Neural crest cell (in vitro differentiated cells): ENCODE measurements at places on chromosomes 12 and 14.

DNA sequence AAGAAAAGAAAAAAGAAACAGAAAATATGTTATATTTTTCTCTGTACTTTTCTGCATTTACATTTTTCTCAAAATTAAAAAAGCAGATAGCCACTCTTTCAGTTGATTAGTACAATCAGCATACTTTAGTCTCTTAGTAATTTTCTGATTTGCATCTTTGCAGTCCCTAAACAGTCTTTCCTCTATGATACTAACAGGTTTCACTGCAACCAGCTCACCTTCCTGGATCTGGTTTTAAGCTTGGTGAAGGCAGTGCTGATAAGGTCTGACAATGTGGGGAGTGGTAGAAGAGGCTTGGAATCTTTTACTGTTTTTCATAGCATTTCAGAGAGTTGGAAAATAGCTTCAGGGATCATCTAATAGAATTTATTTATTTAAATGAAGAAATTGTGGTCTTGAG lies 457.6 kb downstream of the ZFP36L1 start:
- no peak for DNase-seq

GRCh38 chr12:100295764-100296555 lies 29.0 kb downstream of the SCYL2 start:
- DNase-seq = no peak

- DNase-seq = no peak
These were observed 58.5 kb upstream of the RMST start for GRCh38 chr12:97404093-97404492.

DNA sequence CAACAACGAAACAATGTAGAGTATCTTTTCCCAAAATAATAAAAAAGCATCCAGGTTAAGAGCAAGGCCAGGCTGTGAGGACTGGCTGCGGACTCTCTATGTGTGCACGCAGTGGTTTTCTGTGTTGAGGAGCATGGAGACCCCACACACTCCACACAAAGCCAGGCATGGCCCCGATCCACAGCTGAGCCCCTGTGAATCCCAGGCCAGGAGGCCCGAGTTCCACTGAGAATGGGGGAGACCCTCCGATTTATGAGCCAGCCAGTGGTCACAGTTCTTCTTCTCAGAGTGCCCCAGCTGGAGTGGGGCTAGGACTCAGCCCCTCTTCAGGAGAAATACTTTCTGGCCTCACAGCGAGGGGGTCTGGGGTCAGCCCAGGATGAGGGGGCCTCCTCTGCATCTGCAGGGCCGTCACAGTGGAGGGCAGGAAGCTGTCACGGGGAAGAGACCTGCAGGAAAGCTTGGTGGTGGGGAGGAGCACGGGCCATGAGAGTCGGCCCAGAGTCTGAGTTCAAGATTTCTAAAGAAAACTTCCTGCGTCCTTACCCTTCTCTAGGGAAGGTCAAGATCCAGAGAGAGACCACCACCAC lies 20.1 kb downstream of the NCKAP5L start:
- DNase-seq = no peak

DNA sequence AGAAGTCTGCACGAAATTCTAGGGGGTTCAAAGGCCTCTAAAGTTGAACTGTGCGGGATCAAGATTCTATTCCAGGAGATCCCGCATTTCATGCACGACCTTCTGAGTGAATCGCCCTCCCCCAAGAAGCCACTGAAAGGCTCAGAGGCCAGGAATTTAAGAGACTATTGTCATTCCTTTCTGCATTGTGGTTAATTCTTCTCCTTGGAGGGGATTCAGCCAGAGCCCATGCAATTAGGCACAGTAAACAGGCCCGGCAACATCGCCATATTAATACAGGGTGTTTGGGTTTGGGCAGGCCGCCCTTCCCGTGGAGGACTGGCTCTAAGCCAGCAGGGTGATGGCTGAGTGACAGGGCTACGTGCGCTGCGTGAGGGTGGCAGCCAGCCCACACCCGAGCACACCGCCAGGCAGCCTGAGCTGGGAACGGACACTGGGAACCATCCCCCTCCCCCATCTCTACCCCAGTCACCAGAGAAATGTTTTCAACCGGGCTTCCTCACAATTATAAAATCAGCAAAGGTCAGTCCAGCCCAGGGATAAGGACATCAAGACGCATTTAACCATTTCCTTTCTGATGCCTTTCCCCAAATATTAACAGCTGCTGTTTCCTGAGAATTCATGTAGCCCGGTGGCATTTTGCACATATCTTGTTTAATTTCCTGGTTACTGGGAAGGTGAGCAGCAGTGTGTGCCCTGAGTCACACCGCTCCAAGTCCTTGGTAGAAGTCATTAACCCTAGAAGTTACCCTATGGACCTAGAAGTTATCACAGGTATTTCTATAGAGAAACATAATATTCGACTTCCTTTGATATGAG lies 12.5 kb downstream of the EGLN3 start:
- peak; percentile 14 for DNase-seq

DNA sequence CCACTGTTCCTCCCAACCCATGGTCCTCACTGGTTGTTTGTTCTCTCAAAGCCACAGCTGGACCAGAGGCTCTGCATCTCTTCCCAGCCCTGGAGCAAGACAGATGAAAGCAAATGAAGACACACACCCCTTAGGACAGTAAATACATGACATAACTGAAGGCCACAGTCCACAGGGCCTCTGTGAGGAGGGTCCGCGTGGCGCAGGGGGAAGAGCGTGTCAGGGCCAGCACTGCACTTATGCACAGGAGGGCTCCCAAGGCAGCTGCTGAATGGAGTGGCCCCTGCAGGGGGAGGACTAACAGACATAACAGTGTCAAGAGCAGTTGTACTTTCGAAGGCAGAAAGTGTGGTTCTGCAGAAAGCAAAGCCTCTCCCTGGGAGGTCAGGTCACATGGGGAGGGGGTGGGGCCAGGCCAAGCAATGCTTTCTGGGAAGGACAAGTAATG lies 79.9 kb downstream of the CHGA start:
- DNase-seq = no peak

- DNase-seq = no peak
These were observed 657.5 kb upstream of the TBX3 start for GRCh38 chr12:115341442-115341841.

DNA sequence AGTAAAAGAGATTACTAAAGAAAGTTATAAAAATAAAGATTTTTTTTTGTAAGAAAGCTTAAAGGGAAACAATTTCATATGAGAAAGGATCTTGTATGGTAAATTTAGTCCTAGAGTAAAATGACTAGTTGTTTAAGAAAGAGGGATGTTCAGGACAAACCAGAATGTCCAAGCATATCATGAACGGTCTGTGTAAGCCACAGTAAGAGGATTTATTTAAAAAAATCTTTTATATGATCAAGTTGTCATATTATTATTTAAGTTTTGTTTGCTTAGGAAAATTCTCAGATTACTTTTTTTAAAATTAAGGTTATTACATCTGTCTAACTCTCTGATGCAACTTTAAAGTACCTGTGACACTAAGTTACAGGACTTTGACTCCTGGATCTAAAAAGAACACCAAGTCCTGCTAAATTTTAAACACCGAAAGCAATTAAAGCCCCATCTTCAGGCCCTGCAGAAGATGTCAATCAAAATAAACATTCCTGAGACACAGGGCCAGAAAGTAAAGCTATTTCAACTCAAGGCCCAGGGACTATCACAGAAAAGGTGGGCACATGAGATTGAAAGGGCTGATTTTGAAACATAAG lies 17.3 kb upstream of the CCDC196 start:
- no peak for DNase-seq

- no peak for DNase-seq
These were observed 14.6 kb upstream of the DDHD1 start for GRCh38 chr14:53167602-53168328.

- DNase-seq = no peak
These were observed 12.8 kb downstream of the KCNC2 start for GRCh38 chr12:75196865-75197264.

DNA sequence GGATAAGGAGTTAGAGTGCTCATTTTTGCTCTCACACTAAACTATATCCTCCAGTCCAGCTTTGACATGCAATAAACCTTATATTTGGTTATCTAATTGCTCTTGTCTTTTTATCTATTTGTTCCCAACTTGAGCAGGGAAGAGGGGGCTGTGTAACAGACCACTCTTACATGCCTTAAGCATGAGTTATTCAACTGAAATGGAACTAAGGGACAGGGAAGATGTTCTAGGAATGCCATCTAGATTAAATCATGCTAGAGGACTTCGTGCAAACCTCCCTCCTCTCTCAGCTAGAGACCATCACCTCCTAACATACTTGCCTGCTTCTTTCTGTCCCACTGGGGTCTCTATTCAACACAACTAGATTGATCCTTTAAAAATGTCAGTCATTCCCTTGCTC lies 20.6 kb downstream of the SPX start:
- no peak for DNase-seq
